Fibroblast of skin of left quadriceps (primary cell): ENCODE measurements at places on chromosomes 2 and 18.

DNA sequence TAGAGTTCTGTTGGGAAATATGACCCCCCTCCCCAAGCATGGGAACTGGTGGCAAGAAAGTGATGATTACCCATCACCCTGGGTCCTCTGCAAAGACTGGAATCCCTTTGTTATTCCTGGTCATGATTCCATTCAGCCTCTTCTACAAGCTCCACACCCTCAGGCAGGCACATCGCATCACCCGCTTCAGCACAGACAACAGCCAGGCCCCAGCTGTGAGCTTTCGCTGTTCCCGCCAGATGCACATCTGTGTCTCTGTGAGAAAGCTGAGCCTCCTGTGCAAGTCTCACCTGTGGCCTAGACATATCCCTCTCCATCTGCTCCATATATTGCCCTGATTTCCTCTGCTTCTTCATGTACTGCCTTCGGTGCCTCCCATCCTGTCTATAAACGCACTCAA lies 368.0 kb upstream of the RAB6C start:
- no peak for DNase-seq

DNA sequence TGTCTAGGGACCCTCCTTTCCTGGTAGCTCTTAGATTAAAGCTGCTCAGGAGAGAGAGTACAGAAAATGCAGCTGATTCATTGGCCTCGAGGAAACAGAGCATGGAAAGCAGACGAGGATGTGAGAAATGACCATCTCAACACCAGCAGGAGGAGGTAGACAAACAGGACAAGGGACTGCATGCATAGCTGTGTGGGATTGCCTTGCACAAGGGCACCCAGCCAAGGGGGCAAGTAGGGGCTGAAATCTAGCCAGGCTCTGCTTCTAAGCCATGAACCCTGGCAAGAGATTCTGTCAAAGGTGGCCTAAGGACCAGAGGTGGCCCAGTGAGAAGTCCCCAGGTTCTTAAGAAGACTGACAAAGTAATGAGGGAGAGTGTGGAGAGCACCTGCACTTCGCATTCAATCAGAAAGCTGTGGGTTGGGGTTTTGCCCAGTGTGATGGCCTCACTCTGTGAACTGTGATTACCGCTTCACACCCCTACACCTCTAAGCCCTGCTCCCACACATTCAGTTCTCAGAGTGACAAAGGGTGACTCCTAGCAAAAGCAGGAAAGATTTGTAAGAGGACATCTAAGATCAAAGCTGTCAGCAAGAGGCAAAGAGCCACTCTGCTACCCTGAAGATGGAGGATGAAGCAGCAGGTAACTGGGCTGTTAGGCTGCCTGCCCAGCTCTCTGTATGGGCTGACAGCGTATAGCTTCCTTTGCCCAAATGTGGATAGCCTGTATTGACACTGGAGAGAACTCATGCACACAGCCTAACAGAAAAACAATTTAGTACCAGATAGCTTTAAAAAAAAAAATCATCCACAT lies 151.3 kb upstream of the PELI1 start:
- no peak for DNase-seq

- DNase-seq, result no peak
Measured at GRCh38 chr2:11947956-11948355, 201.5 kb downstream of the LPIN1 start.

DNA sequence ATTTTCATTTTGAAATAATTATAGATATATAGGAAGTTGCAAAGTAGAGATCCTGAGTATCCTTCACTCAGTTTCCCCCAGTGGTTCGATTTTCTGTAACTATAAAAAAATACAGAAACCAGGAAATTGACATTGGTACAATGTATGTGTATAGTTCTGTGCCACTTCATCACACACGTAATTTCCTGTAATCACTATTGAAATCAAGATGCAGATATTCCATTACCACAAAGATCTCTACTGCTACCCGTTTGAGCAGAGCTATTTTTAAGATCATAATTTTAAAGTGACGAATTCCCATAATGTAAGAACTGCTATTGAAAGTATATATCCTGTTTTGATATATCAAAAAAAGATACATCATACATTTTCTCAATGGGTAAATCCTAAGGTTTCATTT lies 142.3 kb downstream of the BABAM2 start:
- no peak for DNase-seq

DNA sequence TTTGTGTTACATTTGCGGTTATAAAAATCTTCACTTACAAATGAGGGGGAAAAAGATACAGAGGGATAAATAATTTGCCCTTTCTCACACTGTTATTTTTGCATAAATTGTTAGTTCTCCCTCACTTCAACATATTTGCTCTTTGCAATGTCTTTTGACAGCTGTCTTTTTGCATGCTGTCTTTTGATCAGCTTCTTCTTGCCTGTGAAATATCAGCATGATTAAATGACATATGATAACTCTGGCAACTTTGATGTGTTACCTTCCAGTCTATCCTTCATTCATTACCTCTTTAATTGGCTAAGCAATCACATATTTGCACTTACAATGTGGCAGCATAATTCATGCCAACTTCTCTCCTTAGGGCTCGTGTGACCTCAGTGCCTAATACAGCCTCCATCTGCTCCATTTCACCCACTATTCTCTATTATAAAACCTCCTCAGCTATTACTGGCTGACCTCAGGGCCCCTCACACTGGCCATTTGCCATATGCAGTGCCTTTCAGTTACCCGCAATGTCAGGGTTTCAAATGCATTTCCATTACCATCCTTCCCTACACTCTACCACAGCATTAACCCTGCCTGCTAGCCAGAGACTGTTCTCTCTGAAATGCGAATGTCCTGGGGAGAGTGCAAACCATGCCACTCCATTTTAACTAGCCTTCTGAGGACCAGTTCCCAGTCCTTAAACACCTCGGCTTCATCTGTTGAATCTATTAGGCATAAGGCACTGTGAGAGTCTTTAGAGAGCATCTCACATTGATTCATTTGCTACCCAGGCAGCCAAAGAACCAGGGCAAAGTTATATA lies 1056.6 kb upstream of the CHAC2 start:
- DNase-seq, result no peak

- DNase-seq, result no peak
Measured at GRCh38 chr2:100278986-100279385, 43.3 kb downstream of the LONRF2 start.

GRCh38 chr2:197183355-197183754 lies 127.2 kb downstream of the ANKRD44 start:
- DNase-seq, result no peak

- no peak for DNase-seq
Measured at GRCh38 chr18:44682201-44682870, 1.6 kb downstream of the SETBP1 start.
